ENCODE measurements at places on chromosomes 7 and 10.

DNA sequence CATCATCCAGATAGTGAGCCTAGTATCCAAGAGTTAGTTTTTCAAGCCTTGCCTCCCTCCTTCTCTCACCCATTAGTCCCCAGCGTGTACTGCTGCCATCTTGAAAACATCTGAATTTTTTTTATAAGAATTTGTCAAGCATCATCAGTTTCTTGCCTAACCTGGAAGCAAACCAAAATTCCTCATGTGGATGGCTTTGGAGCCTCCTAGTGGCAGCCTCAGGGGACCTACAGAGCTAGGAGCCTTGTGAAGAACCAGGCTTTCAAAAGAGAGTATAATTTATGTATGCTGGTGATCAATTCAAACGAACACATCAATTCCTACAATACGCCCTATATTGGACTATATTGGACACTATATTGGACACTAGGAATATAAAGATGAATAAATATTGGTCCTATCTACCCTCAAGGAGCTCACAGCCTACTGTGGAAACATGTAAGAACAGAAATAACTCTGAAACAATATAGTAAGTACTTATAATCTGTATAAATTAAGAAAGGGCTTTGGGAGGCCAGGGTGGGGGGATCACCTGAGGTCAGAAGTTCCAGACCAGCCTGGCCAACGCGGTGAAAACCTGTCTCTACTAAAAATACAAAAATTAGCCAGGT lies 63.4 kb downstream of the HPSE2 start:
- DNase-seq = no peak

GRCh38 chr7:139720705-139721231 lies 57.0 kb downstream of the HIPK2 start:
- no peak for DNase-seq

GRCh38 chr7:157532068-157532467 lies 195.3 kb downstream of the DNAJB6 start:
- no peak for DNase-seq

- DNase-seq = no peak
Observed at GRCh38 chr10:10209167-10209566, 808.5 kb upstream of the CELF2 start.

DNA sequence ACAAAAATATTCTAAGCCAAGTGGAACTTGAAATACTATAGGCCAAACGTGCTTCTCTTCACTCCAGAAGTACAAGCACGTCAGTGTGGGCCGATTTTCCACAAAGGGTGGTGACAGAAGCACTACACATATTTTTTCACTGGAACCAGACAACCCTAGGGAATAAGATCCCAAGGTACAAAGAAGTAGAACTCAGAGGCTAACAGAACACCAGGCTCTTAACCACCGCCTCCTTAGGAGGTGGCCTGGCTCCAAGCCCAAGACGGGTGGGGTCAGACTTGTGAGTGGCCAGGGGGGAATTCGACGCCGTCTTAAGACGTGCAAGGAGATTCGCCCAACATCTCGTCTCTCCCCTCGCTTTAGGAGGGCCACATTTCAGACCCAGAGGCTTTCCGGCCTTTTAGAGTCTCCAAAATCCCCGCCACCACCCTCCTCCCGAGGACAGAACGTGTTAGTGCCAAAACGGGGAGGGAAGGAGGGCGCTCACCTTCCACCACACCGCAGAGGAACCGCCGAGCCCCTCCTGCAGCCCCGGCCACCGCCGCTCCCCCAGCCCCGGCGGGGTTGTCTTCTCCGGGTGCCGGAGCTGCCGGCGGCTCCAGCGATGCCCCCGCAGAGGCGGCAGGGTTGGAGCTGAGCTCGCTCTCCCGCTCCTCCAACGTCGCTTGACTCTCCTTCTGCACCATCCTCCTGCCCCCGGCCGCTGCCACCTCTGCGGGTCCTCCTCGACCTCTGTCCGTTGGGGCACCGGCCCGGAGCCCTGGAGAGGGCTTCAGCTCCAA lies 716 bp downstream of the OGA start:
- DNase-seq = no peak

DNA sequence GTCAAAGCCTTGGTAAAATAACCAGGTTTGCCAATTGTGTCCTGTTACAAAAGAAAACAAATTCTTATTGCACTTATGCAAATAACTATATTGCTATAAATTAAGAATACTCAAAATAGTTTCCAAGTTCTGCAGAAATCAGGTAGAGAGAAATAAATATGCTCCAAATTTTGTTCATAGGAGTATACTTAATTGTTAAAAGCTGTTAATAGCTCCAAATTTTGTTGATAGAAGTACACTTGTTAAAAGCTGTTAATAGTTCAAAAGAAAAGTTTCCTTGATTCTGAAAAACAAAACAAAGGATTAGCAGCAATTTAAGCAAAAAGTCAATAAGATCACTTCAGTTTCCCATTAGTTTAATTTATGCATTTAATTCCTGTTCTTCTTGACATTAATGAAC lies 46.4 kb upstream of the ZNF138 start:
- DNase-seq = no peak

Measured in COR-L47 (cell line).